ENCODE measurements at places on chromosomes 6 and 20. TPM values are rescaled to one million over a fixed set of nuclear protein-coding genes. Genes with fewer than 3 reads are reported as not detected.

- DNase-seq: peak; percentile 64
Observed at GRCh38 chr6:84554074-84554473, 210.3 kb downstream of the TBX18 start.

- DNase-seq: no peak
Observed at GRCh38 chr20:10436053-10436699, 1.1 kb downstream of the SLX4IP start.

TRIM15 gene
- polyA plus RNA-seq: not detected

CRISP2 gene
- polyA plus RNA-seq: not detected

All from muscle of back (tissue), 13 donors.